ENCODE measurements at places on chromosomes 16 and 17.

DNA sequence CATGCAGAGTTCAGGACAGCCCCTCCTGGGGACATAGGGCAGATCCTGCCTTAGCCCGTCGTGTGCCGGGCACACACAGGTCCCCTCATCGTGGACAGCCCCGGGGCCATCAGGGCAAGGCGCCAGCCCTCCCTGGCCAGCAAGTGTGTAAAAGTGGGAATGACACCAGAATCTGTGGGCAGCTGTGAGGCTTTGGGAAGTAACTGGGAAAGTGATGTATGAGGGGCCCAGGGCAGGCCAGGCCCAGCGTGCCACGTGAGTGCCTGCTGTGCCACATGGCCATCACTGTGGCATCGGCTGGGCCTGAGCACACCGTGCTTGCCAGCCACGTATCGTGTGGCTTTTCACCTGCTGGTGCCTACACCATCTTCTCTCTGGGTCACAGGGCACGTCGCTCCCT is 26.6 kb downstream of the ACSF3 start:
- DNase-seq = no peak

DNA sequence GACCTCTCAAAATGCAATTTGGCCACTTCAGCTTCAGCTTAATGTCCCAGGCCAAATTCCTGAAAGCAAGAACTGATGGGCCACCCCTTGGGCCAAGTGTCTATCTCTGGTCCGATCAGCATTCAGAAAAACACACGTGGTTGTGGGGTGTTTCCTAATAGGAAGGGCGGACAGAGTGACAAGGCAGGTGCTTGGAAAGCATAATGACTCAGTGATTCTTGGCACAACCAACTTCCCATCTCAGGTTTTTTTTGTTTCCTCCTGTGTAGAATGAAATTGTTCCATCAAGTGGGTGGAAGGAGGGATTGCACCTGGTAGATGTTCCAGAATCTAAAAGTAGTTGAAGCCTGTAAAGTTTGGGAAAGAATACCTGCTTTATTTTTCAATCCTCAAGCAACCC is 155.6 kb downstream of the HS3ST2 start:
- no peak for DNase-seq

DNA sequence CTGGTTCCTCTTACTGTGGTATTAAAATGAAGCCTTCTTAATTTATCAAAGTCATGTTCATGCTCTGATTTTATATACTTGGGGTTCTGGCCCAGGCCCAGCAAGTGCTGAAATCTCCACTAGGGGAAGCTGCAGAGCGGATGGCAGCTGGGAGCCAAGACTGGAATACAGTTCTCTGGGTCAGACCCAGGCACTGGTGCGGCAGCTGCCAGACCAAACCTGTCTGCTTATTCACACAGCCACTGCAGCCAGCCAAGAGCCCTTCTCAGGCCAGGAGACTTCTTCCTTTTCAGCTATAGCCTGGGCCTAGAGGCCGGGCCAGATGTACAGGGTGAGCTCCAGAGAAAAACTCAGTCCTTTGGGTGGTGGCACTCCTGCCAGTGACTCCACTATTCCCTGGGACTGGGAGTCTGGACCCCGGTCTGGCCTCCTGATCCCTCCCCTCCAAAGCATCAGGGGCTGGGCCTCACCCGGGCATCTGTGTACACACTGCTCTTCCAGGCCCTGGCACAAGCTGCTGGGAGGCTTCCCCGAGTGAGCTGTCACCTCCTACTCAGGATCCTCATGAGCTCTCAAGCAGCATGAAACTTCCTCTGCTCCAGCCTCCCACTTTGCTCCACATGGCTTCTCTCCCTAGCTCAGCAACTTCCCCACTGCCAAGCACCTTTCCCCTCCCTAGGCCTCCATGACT is 24.4 kb downstream of the ATP6V0D1 start:
- DNase-seq = no peak

DNA sequence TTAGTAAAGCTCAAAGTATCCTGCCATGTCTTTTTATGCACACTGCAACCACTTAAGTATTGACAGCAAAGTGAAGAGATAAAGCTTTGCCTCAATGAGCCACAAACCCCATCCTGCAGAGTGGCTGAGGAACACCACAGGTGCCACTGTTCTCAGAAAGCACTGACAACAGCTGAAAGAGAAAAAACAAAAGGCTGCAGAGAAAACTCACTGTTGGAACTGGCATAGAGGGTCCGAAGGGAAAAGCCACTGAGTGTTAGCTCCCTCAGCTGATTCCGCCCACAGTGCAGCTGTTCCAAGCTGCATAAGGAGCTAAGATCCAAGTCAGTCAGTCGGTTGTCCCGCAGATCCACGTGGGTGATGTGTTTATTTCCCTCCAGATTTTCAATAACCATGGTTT is 48.3 kb downstream of the PHLPP2 start:
- no peak for DNase-seq

DNA sequence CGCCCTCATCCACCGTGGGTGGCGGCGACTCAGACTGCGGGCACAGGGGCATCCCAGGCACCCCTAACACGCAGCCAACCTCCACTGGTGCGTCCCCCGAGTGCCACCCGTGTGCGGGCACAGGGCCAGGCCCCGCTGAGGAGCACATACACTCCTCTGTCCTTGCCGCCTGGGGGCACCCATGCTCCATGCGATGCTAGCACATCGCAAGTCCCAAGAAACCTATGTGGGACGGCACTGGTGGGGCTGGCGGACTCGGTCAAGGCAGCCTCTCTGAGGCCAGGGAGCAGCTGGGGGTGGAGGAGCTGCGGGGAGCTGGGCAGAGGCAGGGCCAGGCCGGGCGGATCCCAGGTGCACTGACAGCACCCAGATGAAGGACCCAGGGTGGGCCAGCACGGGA is 4.0 kb downstream of the ZNF598 start:
- no peak for DNase-seq

DNA sequence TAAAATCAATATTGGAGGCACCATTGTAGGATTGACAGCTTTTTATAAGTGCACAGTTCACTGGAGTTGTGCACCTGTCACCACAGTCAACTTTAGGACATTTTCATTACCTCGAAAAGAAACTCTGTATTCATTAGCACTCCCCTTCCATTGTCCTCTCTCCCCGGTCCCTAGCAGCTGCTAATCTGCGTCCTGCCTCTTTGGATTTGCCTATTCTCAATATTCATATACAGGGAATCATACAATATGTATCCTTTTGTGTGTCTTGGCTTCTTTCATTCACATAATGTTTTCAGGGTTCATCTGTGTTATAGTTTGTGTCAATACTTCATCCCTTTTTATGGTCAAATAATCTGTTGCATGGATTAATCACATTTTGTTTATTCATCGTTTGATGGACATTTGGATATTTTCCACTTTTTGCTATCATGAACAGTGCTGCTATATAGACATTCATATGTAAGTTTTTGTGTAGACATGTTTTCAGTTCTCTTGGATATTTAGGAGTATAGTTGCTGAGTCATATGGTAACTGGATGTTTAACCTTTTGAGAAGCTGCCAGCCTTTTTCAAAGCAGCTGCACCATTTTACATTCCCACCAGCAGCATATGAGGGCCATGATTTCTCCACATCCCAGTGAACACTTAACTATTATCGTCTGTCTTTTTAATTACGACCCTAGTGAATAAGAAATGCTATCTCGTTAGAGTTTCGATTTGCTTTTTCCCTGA is 9.8 kb downstream of the DNAJA3 start:
- no peak for DNase-seq

- DNase-seq = no peak
These were observed 20.8 kb downstream of the DCUN1D3 start for GRCh38 chr16:20879175-20880040.

GRCh38 chr16:3121851-3122467 is 9.6 kb downstream of the ZNF205 start:
- no peak for DNase-seq

- DNase-seq = no peak
These were observed 13.9 kb upstream of the CLEC18C start for GRCh38 chr16:70159355-70160348.

- no peak for DNase-seq
These were observed 16.5 kb upstream of the SPPL2C start for GRCh38 chr17:45828171-45828570.

DNA sequence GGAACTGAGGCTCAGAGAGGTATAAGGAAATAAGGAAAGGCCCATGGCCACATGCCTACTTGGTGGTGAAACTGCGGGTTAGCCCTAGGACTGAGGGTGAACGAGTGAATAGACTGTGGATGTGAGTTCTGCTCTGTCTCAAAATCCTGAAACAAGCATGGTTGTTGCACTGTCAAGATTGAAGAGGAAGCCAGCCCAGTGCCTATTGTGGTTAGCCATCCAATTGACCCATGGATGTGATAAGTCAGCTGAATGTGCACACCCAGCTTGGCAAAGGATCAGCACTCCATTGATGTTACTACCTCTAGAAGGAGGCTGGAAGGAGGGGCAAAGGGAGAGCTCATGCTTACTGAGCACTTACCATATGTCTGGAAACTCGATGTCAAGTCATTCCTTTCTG is 4.5 kb downstream of the TMEM114 start:
- no peak for DNase-seq

DNA sequence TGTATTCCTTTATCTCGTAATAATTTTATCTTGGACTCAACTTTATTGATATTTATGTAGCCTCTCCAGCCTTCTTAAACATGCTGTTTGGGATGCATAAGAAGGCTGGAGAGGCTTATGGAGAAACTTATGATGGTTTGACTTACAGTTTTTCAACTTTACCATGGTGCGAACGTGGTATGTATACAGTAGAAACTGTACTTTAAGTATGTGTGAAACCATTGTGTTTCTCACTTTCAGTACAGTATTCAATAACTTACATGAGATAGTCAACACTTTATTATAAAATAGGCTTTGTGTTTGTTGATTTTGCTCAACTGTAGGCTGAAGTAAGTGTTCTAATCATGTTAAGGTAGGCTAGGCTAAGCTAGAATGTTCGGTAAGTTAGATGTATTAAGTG is 206.8 kb downstream of the SEC14L1 start:
- DNase-seq = no peak

DNA sequence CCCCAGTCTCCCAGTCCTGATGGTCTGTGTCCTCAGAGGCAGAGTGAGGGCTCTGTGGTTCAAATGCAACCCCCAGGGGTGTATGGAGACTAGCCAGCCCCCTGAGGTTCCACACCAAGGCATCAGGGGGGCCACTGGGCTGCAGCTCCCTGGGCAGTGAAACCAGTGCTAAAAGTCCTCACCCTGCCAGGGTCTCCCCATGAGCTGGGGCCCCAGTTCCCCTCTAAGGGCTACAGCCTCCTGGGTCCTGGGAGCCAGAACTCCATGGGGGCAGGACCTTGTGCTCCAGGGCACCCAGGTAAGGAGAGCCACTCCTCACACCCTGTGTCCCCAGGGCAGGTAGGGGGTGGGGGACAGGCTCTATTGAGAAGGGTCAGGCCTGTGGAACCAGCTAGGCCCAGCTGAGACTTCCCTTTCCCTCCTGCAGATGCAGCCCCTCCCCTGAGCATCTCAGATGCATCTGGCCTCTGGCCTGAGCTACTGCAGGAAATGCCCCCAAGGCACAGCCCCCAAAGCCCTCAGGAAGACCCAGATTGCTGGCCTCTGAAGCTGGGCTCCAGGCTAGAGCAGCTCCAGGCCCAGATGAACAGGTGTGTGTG is 6.4 kb upstream of the DCAF7 start:
- DNase-seq = no peak

GRCh38 chr17:50835301-50836234 is at the start of gene WFIKKN2:
Gene WFIKKN2 (plus strand): TSS chr17:50835586. CDS start chr17:50835938, 352 bp downstream.
- DNase-seq = no peak

GRCh38 chr16:1667271-1667670 is 10.8 kb upstream of the JPT2 start:
- no peak for DNase-seq

DNA sequence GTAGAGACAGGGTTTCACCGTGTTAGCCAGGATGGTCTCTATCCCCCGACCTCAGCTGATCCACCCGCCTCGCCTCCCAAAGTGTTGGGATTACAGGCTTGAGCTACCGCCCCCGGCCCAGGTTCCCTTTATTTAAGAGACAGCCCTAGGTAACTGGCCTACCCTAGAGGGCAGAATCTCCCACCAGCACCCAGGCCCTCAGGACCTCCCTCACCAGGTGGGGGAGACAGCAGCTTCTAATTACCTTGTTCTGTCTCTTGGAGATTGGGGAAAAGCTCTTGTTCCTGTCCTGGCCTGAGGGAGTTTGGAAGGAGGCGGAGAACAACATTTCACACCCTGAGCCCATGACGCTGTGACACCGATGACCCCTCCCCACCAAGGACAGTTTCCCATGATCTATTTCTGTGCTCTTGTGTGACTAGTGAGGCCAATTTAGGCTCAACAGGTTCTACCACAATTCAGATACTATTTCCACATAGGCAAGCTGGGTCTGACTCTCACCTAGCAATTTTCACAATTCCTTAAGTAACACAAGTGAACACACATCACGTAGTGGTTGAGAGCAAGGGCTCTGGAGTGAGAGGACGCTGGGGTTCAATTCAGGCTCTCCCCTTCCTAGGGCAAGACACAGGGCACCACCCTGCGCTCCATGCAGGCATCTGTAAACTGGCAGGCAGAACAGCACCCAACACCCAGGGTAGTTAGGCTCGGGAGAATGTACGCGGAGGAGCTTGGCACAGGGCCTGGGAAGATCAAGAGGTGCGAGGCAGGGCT is 20.4 kb downstream of the HDAC5 start:
- no peak for DNase-seq

- DNase-seq = no peak
These were observed 9.8 kb downstream of the CA5A start for GRCh38 chr16:87926246-87927194.

- DNase-seq = no peak
These were observed 2.4 kb downstream of the TMEM101 start for GRCh38 chr17:44012391-44012790.

DNA sequence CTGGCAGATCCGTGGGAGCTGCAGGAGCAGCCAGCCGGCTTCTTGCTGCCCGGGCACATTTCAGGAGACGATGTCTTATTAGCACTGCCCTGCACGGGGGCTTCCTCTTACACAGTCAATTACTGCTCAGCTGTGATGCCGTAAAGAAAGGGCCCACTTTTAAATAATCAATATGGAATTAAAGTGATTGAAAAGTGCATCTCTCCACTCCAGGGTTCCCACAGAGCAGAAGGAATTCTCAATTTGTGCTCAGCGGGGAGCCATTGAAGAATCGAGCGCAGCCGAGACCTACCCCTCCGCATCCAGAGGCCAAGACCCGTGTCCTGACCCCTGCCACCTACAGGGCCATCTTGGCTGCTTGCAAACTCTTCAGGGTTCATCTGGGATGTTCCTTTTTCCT is 399.4 kb upstream of the C16orf82 start:
- no peak for DNase-seq

GRCh38 chr17:31645351-31645750 is 213.7 kb downstream of the COPRS start:
- DNase-seq = no peak

- no peak for DNase-seq
These were observed 31.7 kb downstream of the NAGPA start for GRCh38 chr16:5001986-5002385.
